ENCODE measurements at places on chromosomes 3 and 15. TPM values are rescaled to one million over a fixed set of nuclear protein-coding genes. Genes with fewer than 3 reads are reported as not detected.

- H3K4me1 ChIP-seq: peaks cover 15% of the 10 kb centered on the region
- peaks cover 26% of the 10 kb centered on the region for H3K36me3 ChIP-seq
- no peak overlapping the region for H3K27ac ChIP-seq
These were observed 3.1 kb downstream of the SH3BP5 start for GRCh38 chr3:15329046-15330005.

DNA sequence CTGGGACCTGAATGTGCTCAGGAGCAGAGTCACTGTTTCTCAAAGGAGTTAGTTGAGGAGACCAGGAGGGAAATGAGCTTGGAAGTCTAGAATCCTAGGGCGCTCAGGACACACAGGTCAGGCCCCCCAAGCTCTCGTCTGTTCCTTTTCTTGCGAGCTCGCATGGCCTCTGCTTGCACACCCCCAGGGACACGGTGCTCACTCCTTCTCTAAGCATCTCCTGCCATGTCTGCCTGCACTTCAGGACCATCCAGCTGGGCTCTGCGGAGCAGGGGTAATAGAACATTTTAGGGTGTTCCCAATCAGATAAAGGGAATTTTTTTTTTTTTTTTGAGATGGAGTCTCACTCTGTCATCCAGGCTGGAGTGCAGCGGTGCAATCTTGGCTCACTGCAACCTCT, 213.2 kb downstream of the XXYLT1 start:
- peak; percentile 30 for DNase-seq
- H3K4me1 ChIP-seq: no peaks in the 10 kb centered on the region
- H3K27ac ChIP-seq: no peak overlapping the region
- no peaks in the 10 kb centered on the region for H3K36me3 ChIP-seq
- no peaks in the 10 kb centered on the region for H3K27me3 ChIP-seq

DNA sequence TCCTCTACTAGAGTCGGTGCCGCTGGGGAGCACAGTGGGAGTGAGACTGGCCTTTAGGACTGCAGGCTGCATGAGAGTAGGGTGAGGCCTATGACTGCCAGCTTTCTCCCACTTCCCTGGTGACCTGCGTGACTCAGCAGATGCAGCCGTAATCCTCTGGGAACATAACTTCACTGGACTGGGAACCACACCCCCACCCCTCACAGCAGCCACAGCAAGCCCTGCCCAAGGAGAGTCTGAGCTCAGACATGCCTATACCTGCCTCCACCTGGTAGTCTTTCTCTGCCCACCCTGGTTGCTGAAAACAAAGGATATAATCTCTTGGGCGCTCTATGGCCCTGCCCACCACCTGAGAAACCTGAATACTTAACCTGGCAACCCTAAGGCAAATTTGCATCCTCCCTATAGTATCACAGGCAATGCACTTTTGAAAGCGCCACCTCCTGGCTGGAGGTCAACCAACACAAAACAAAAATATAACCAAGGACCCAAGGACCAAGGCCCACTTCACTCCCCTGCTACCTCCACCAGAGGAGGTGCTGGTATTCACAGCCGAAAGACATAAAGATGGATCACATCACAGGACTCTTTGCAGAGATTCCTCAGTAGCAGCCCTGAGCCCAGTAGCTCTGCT, 308.9 kb downstream of the CTNNB1 start:
- no peaks in the 10 kb centered on the region for H3K36me3 ChIP-seq
- H3K27me3 ChIP-seq: no peaks in the 10 kb centered on the region
- DNase-seq: peak; percentile 72
- H3K27ac ChIP-seq: no peak overlapping the region
- H3K4me1 ChIP-seq: no peaks in the 10 kb centered on the region

GOLGA8R gene
- total RNA-seq: 0.31 TPM

DNA sequence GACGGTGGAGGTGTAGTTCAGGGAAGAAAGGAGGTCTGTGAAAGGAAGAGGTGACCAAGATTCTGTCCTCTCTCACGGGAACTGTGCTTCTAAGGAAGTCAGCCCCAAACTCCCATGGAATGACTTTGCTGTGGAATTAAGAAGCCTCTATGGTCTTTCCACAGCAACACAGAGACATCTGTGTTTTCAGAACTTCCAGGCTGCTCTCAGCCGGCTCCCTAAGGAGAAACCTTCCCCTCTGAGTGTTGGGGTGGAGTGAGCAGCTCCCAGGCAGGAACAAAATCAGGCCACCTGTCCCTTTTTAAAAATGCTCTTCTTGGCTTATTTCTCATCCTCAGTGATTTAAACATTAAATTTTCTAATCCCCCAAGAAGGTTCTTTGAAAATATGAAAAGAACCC, 53.3 kb upstream of the SNRK start:
- H3K4me1 ChIP-seq: no peaks in the 10 kb centered on the region
- DNase-seq: no peak
- H3K27ac ChIP-seq: no peak overlapping the region
- H3K36me3 ChIP-seq: no peaks in the 10 kb centered on the region
- no peaks in the 10 kb centered on the region for H3K27me3 ChIP-seq

SQOR gene
- not detected for total RNA-seq

PEX11A gene
- total RNA-seq: 4.0 TPM

DNA sequence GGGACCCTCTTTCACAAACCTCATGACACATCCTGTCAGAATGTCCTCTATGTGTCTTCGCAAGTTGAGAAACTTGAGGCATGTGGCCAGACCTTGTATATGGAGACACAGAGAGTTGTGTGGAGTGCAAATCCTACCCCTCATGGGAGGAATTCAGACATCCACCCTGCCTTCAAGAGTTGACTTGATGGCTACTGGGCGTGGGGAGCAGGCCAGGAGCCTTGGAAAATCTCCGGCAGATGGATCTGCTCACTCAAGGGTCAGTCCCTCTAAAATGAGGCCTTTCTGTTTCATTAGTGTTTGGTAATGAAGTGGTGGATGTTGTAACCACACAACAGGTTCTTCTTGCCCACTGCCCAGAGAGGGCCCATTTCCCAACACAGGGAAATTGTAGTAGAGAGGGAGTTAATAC, 79.0 kb downstream of the ASB7 start:
- no peaks in the 10 kb centered on the region for H3K27me3 ChIP-seq
- no peak overlapping the region for H3K4me3 ChIP-seq
- no peaks in the 10 kb centered on the region for H3K4me1 ChIP-seq
- no peak overlapping the region for H3K27ac ChIP-seq
- H3K36me3 ChIP-seq: no peaks in the 10 kb centered on the region

- H3K4me1 ChIP-seq: peaks cover 9% of the 10 kb centered on the region
- DNase-seq: peak; percentile 81
- H3K4me3 ChIP-seq: no peak overlapping the region
- H3K27ac ChIP-seq: peak overlapping the region; percentile 58
- no peaks in the 10 kb centered on the region for H3K36me3 ChIP-seq
These were observed 30.7 kb upstream of the CHRNB4 start for GRCh38 chr15:78671626-78672211.

NCKIPSD gene
- 30.9 TPM for total RNA-seq

DNA sequence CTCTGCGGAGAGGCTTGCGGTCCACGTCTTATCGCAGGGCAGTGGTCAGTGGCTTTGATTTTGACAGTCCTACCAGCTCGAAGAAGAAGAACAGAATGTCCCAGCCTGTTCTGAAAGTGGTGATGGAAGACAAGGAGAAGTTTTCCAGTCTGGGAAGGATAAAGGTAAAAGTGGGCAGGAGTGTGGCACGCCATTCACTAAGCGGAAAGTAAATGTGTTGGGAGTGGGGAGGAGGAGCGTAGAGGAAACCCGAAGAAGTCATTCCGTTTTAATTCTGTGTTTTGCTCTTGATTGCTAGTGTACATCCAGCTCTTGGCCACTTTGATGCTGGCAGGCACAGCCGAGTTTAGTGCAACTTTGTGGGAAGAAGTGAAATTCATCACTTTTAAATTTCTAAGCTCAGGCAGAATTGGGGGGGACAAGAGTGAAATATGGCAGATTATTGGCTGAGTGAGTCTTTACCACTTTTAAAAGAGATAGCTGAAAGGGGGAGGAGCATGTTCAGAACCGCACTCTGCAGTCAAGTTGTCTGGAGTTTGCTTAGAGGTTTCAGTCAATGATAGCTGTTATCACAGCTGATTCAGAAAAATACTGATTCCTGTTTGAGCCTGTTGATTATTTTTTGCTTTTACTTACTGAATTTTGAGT, 1.8 kb downstream of the ARHGEF26 start:
- no peak overlapping the region for H3K27ac ChIP-seq
- DNase-seq: peak; percentile 61
- H3K4me3 ChIP-seq: peak overlapping the region; percentile 79
- H3K27me3 ChIP-seq: peaks cover 42% of the 10 kb centered on the region
- no peaks in the 10 kb centered on the region for H3K4me1 ChIP-seq

- H3K4me1 ChIP-seq: no peaks in the 10 kb centered on the region
- H3K4me3 ChIP-seq: no peak overlapping the region
- no peak for DNase-seq
- H3K27ac ChIP-seq: no peak overlapping the region
- H3K36me3 ChIP-seq: no peaks in the 10 kb centered on the region
These were observed 357.3 kb downstream of the ZBTB20 start for GRCh38 chr3:114789803-114790202.

COLQ gene
- 2.0 TPM for total RNA-seq

DNA sequence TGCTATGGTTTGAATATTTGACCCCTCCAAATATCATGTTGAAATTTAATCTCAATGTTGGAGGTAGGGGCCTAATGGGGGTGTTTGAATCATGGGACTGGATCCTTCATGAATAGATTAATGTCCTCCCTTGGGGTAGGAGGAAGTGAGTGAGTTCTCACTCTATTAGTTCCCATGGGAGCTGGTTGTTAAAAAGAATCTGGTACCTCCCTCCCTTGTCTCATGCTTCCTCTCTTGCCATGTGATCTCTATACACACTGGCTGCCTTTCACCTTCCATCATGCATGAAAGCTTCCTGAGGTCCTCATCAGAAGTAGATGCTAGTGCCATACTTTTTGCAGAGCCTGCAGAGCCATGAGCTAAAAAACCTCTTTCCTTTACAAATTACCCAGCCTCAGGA, 177.7 kb upstream of the MCTP2 start:
- no peak overlapping the region for H3K4me3 ChIP-seq
- H3K27ac ChIP-seq: no peak overlapping the region
- DNase-seq: no peak
- no peaks in the 10 kb centered on the region for H3K36me3 ChIP-seq

GRCh38 chr3:134366928-134367811, 7.1 kb downstream of the AMOTL2 start:
- peaks cover 91% of the 10 kb centered on the region for H3K36me3 ChIP-seq
- H3K4me3 ChIP-seq: no peak overlapping the region
- peak; percentile 75 for DNase-seq

GRCh38 chr3:35519936-35520335, 119.4 kb upstream of the ARPP21 start:
- no peak overlapping the region for H3K4me3 ChIP-seq
- H3K27me3 ChIP-seq: no peaks in the 10 kb centered on the region
- H3K4me1 ChIP-seq: peaks cover 7% of the 10 kb centered on the region

DNA sequence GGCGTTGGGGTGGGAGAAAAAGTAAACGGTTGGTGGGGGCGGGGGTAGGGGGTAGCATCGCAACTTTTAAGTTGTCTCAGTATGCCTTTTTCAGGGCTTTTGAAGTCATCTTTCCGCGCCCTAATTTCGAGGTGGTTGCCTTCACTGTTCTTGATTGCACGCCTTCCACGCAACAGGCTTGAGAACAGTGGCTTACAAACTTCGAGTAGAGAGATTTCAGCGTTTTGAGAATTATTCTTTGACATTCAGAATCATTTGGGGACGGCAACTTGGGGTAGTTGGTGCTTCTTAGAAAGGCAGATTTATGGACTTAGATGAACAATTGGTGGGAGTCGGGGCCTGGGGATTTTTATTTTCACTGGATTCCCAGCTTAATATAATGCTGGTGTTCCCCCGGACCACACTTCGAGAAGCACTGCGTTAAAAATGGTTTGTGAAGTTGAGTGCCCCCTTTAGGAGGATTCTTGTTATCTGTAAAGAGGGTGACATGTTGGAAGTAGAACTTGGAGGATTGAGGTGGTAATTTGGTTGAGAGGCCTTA, 880 bp downstream of the PPP4R2 start:
- no peaks in the 10 kb centered on the region for H3K27me3 ChIP-seq
- H3K36me3 ChIP-seq: peaks cover 45% of the 10 kb centered on the region
- peak overlapping the region; percentile 100 for H3K4me3 ChIP-seq
- DNase-seq: peak; percentile 68
- peak overlapping the region; percentile 96 for H3K27ac ChIP-seq

DNA sequence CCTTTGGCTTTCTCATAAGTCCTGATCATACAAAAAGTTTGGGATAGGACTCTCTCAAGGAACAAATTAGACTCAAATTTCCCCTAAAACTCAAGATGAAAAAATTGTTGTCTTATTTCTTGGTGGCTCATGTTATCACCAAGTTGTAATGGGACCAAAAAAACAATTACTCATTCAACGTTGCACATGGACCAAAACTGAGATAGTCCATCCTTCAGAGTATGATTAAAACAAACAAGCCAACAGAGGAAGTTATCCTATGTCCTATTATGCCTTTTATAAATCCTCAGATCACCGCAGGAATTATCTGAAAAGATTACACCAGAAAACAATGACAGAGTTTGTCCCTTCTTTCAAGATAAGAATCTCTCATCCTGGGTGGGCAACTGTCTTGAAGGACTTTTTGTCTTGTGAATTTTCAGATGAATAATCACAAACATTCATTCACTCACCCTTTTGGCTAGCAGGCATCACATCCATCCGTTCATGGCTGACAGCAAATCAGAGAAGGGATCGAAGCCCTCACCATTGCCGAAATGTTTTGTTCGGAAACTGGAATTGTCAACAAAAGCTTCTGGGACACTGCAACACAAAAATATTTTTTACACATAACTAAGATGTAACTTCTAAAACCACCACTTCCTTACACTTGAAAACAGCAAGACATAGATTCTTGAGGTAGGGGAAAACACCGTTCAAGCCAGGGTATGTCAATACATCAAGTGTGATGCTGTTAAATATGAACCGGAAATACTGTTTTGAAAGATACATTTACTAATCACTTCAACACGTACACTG, 90.4 kb downstream of the FOXP1 start:
- no peak overlapping the region for H3K27ac ChIP-seq
- DNase-seq: no peak
- no peaks in the 10 kb centered on the region for H3K36me3 ChIP-seq
- H3K4me3 ChIP-seq: no peak overlapping the region

TGFBR2 gene
- total RNA-seq: 10.2 TPM

- no peak overlapping the region for H3K27ac ChIP-seq
- H3K36me3 ChIP-seq: no peaks in the 10 kb centered on the region
- no peak overlapping the region for H3K4me3 ChIP-seq
- no peaks in the 10 kb centered on the region for H3K4me1 ChIP-seq
- H3K27me3 ChIP-seq: no peaks in the 10 kb centered on the region
These were observed 51.1 kb downstream of the NEDD4 start for GRCh38 chr15:55942332-55942731.

DNA sequence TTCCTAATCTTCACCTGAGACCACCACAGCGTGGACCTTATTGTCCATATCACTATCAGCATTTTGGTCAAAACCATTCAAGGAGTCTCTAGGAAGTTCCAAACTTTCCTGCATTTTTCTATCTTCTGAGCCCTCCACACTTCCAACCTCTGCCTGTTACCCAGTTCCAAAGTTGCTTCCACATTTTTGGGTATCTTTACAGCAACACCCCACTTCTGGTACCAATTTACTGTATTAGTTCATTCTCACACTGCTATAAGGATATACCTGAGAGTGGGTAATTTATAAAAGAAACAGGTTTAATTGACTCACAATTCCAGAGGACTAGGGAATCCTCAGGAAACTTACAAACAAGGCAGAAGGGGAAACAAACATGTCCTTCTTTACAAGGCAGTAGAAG, 103.3 kb upstream of the CBLB start:
- DNase-seq: no peak
- H3K4me1 ChIP-seq: no peaks in the 10 kb centered on the region
- H3K27me3 ChIP-seq: no peaks in the 10 kb centered on the region

All from endodermal cell (in vitro differentiated cells).